Astrocyte of the hippocampus (primary cell): ENCODE measurements at places on chromosomes 16 and 17.

GRCh38 chr17:68102318-68102758 lies 66.8 kb downstream of the KPNA2 start:
- peak; percentile 23 for DNase-seq

GRCh38 chr17:75779987-75780889 lies 4.4 kb upstream of the UNK start:
- no peak for DNase-seq

DNA sequence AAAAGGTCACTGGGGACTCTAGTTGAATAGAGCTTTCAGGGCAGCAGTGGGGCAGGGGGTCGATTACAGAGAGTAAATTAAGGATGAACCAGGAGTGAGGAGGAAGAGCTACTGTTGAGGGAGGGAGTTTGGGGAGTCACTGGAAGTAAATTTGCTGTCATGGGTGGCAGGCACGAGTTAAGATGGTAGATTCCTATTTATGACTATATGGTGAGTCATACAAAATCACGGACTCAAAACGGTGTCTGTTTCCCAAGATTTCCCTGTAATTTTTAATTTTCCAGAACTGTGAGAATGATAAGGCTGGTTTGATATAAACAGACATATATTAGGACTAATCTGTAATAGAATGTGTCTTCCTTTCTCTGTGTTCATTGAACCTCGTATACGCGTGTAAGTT lies 287.6 kb upstream of the GOT2 start:
- peak; percentile 1 for DNase-seq

- DNase-seq: peak; percentile 48
These were observed 43.4 kb upstream of the ICAM2 start for GRCh38 chr17:64063766-64064224.

- DNase-seq: peak; percentile 88
These were observed 217.3 kb downstream of the RBFOX3 start for GRCh38 chr17:79393358-79394052.

- DNase-seq: peak; percentile 82
These were observed 8.9 kb downstream of the TRIM47 start for GRCh38 chr17:75869282-75870141.

DNA sequence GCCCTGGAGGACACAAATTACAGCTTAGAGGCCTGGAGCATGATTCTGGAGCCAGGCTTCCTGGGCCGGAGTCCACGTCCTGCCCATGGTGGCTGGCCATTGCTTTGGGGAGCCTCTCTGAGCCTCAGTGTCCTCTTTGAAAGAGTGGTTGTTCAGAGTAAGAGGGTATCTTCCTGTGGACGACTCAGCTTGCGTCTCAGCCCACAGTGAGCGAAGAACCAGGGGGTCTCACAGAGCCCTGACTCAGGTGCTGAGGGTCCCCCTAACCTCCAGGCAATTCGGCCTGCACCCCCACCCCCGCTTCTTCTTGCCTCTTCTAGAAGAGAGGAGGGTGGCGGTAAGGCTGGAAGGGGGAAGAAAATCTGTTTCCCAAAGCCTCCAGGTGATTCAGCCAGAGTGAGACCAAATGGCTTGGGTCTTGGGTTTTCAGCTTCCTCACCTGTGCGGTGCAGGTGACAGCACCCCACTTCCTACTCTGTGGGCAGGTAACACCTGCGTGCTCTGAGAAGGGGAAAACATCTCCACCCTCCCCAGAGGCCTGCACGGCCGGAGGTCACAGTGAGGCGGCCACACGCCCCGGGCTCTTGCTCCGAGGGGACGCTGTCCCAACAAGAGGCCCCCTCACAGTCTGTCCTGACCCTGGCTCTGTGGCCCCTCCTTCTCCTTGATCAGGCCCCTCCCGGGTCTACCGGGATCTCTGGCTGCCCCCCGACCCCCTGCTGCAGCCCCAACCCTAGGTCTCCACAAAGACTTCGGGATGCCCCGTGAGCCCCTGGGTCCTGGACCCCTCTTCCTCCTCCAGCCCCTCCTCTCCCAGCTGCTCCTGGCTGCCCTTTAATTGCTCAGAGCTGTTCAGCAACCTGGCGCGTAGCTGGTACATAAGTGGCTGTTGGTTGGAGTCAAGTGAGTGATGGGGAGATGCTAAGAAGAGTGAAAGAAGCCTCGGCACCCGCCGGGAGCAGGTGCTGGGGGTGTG lies 119.2 kb downstream of the METRNL start:
- DNase-seq: no peak

DNA sequence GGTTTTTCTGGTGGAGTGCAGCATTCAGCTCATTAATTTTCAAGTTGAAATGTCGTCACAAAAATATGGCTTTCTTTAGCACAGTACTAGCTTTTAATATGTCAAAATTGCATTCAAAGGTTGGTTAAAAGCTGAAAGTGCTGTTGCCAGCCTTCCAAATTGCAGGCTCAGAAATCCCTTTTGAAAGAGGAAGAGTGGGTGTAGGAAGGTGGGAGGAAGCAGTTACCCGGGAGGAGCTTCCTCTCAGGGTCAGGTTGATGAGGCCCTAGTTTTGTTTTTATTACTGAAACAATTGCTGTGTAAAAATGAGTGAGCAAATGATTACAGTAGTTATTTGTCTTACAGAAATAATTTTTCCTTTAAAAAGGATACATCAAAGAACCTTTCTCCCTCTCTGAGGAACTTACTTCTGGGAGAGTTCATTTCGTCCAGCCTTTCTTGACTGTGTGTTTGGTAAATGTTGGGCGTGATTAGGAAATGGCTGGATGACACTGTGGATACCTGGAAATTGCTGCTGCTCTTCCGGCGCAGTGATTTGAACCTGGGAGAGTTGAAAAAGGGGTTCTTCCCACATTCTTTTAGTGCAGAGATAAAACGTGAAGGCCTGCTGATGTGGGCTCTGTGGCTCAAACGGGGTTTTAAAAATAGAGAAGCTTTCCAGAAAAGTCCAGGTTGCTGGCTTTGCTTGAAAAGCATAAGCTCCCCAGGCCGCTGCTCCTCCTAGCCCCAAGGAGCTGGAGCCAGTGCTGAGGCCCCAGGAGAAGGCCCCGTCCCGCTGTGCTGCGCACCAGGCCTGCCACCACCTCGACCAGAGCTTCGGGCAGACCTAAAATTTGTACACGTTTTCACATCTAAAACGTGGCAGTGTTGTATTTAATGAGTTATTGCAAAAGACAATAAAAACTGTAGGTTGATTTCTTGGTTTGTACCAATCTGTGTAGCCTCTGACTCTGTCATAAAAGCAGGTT lies 41.7 kb downstream of the SEC14L1 start:
- no peak for DNase-seq

DNA sequence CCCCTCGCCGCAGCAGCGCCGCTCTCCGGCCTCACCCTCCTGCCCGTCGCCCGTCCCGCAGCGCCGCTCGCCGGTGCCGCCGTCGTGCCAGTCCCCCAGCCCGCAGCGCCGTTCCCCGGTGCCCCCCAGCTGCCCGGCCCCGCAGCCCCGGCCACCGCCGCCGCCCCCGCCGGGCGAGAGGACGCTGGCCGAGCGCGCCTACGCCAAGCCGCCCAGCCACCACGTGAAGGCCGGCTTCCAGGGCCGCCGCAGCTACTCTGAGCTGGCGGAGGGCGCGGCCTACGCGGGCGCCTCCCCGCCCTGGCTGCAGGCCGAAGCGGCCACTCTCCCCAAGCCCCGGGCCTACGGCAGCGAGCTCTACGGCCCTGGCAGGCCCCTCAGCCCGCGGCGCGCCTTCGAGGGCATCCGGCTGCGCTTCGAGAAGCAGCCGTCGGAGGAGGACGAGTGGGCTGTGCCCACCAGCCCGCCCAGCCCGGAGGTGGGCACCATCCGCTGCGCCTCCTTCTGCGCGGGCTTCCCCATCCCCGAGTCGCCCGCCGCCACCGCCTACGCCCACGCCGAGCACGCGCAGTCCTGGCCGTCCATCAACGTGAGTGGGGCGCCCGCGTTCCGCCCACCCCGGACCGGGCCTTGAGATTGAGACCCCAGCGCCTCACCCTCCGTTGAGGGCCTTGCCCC lies 15.0 kb downstream of the TBKBP1 start:
- peak; percentile 85 for DNase-seq

GRCh38 chr16:74070237-74070636 lies 226.4 kb upstream of the PSMD7 start:
- no peak for DNase-seq

DNA sequence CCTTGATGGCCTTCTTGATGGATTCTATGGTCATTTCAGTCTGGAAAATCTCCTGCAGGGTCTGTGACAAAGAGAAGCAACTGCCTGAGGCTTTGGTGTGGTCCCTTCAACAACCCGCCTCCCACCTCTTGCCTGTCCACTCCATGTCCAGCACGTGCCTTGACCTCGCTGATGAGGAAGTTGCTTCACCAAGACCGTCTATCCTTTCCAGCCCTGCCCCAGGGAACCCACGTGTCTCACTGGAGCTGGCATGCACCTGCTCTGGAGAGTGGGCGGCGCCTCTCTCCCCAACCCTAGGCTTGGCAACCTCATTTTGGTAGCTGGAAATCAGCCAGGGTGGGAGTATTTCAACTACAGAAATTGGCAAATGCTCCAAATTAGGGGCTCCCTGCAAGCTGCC lies 32.6 kb downstream of the TEKT3 start:
- no peak for DNase-seq

GRCh38 chr17:43373356-43373755 lies 25.4 kb upstream of the ARL4D start:
- DNase-seq: no peak

DNA sequence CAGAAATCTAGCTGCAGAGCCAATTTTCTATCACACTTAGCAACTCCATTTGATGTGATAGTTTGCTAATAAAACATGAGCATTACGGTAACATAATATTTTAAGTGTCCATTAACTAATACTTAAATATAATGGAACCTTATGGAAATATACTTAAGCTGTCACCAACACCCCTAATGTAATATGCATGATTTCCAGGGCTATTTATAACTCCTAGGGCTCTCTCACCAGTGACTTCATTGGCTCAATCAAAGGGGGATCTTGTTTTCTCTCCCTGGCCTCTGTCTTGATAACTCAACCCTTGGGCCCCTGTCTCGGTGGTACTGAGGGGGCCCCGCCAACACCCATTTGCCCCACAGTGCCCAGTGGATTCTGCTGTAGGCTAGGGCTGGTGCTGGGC lies 170.4 kb downstream of the SALL1 start:
- DNase-seq: no peak

DNA sequence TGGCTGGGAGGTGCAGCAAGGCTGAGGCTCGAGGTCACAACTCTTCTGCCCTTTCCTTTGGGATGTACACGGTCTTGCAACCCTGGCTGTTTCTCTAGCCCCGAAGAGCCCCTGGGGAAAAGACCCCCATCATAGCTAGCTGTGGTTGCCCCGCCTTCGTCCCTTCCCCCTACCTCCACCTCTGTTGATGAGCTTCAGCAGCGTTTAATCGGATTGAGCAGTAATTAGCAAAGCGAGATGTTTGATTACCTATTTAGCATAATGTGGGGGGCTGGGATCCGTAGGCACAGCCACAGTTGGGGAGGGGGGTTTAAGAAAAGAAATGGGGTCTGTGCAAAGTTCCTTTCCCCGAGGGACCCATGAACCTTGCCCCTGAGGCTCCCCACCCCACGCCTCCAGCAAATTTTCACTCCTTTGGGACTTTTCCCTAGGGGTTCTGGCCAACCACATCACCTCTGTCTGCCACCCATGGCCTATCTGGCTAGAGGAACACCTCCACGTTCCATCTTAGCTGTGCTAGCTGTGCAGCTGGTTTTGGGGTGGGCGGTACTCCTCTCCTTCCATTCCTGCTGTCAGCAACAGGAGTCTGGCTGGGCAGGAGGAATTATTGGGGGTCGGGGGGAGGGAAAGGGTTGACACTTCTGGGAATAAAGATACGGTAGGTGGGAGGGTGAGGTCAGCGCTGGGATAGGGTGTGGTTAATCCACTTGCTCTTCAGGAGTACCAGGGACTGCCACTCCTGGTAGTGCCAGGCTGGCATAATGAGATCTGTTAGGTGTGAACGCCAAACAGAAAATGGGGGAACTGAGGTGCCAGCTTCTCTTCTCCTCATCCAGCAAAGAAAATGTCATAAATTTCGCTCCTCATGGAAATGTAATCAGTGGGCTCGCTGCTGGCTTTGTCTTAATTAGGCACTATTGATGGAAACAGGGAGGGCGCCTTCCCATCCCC lies 1.3 kb upstream of the DNAH2 start:
- no peak for DNase-seq

DNA sequence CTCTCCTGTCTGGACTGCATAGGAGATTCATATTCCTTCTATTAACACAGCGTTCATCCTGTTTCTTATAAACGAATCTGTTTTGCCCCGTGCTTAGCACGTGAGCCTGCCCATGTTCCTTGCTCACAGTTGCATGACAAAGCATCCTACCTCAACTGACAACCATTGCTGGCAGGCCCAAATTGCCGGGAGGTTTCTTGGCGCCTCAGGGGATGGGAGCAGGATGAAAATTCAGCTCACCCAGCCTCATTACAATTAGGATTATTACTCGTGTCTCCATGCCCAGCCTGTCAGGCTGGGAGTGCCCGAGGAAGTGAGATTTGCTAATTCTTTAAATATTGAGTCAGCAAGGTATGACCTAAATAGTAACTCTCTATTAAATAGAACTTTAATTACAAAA lies 36.7 kb upstream of the HELZ start:
- DNase-seq: no peak

- no peak for DNase-seq
These were observed 218.0 kb downstream of the NTN1 start for GRCh38 chr17:9239246-9239792.

GRCh38 chr16:64773184-64773583 lies 348.7 kb downstream of the CDH11 start:
- DNase-seq: no peak

GRCh38 chr17:68296217-68297191 lies 5.2 kb downstream of the ARSG start:
- DNase-seq: no peak

DNA sequence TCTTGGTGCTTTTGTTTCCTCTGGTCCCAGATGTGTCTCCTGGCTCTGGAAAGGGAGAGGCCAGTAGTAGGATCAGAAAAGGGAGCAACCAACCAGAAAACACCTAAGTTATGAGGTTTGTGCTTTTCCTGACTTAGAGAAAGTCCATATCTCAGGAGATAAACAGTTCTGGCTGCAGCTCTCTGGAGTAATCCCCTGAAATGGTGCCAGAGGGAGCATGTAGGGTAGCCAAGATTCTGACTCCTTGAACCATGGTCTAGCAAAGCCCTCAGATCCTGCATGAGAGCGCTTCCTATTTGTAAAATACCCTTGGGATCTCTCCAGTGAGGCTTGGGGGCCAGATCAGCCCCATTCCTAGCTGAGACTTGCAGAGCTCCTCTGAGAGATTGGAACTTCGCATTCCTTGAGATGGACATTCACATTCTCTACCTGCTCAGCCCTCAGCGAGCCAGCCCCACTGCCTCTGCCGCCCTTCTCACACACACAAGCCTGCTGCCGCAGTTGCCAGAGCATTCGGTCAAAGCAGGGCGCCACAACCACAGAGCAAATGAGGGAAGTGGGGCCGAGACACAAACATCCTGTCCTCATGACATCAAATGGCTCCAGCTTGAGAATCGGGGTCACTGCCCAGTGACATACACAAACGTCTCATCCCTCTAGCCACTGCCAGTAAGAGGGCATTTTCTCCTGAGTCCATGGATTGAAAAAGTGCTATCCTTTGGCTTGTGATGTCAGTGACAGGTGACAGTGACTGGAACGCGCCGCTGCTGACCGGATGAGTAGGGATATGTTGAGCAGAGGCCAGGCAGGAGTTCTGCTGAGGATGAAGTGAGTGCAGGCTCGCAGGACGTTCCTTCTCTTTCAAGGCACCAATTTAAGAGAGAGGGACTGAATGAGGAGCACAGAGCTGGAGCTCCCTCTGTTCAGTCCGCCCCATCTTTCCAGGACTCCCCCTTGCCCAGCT lies 5.0 kb downstream of the ABHD15 start:
- DNase-seq: no peak
